Brain (organoid and tissue), 16 donors: ENCODE measurements at places on chromosomes 1 and 21.

- peak; percentile 56 for DNase-seq
Observed at GRCh38 chr1:184027826-184028695, 9.5 kb downstream of the COLGALT2 start.

- no peak for DNase-seq
Observed at GRCh38 chr1:204728045-204728444, 42.5 kb upstream of the LRRN2 start.

GRCh38 chr1:112460615-112461014, 48.1 kb upstream of the WNT2B start:
- DNase-seq: peak; percentile 15

- DNase-seq: peak; percentile 22
Observed at GRCh38 chr1:97837161-97837560, 83.7 kb downstream of the DPYD start.

GRCh38 chr21:45537746-45538291, 4.4 kb downstream of the SLC19A1 start:
- no peak for DNase-seq

- no peak for DNase-seq
Observed at GRCh38 chr1:81512252-81513003, 288.3 kb upstream of the ADGRL2 start.

DNA sequence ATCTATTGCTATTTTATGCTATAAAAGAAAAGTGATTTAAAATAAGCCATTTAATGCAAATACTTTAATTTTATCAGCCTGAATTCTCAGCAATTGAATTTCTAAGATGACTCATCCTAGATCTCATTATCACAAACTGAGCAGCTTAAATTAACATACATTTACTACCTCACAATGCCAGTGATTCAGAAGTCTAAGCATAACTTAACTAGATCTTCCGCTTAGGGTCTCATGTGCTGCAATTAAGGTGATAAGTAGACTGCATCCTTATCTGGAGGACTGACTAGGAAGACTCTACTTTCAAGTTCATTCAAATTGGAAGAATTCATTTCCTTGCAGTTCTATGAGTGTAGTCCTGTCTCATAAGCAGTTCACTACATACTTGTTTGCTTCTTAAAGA, 286.6 kb downstream of the COL11A1 start:
- no peak for DNase-seq

GRCh38 chr1:174191349-174191862, 32.1 kb downstream of the RABGAP1L start:
- DNase-seq: no peak

- DNase-seq: no peak
Observed at GRCh38 chr1:229570891-229571516, 12.5 kb upstream of the ABCB10 start.

DNA sequence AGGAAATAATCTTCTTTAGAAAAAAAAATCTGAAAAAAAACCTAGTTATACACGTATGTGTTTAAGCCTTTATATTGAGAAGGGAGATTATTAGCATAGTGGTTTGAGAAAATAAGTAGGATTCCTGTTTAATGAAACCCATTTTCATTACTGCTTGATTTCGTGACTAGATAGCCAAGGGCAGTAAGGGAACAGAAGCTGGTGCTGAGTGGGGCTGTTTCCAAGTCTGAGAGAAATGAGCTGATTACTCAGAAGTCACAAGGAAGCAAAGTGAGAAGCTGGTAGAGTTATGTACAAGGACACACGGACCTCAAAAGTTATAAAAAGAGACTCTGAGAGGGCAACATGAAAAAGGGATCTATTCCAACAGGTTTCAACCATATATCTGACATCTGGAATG, 256.5 kb downstream of the TTLL7 start:
- no peak for DNase-seq

DNA sequence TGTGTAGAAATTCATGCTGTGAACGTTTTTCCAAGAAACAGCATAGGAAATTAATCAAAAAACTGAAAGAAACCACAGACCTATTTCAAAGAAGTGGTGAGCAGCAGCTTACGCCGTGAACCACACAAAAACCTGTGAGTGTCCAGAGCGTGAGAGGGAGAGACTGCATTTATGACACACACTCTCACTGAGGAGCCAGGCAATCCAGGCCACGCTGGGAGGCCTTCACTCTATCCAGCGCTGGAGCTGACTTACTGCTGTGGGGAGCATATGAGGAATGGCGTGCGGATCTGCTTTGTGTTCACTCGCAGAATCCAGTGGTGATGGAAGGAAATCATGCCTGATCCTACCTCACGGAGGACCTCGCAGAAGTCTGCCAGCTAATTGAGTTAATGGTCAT, 12.7 kb downstream of the ADAMTS1 start:
- DNase-seq: no peak

- DNase-seq: no peak
Observed at GRCh38 chr1:226806988-226807387, 63.4 kb upstream of the PSEN2 start.

DNA sequence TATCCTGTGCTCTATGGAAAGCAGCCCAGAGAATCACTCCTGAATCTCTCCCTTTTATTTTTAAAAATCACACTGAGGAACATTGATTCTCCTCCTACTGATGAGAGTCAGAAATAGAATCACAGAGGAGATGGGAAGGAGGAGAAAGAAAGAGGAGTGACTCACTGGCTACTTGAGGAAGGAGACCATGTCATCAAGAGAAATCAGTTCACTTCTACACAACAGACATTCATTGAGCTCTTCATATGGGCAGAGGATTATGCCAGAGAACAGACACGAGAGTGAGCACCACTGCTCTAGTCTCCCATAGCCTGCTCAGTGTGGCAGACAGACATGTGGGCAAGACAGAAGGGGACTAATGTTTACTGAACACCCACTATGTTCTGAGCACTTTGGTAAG, 44.2 kb downstream of the RAB3B start:
- no peak for DNase-seq

GRCh38 chr1:119715542-119715941, 3.8 kb downstream of the PHGDH start:
- DNase-seq: peak; percentile 31

- DNase-seq: no peak
Observed at GRCh38 chr1:113353580-113353979, 36.7 kb upstream of the MAGI3 start.

DNA sequence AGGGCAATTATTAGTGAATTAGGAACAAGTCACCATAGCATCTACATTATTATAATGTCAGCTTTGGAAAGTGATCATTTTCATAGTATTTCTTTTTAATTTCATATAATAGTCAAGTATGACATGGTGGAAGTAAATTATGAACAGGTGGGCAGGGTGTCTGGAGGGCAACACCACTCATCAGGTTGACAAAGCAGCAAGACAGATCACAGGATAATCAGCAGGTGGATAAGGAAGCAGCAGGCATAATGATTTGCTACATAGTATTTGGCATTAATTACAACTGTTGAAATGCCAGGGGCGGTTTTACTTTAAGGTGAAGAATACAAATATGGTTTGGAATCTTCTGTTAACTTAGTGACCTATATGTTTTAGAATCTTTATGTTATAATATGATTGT, 1342.2 kb downstream of the PLA2G4A start:
- DNase-seq: peak; percentile 22

- peak; percentile 24 for DNase-seq
Observed at GRCh38 chr1:71885171-71885570, 397.2 kb downstream of the NEGR1 start.

GRCh38 chr21:14259747-14260146, 43.8 kb downstream of the RBM11 start:
- DNase-seq: peak; percentile 88

- no peak for DNase-seq
Observed at GRCh38 chr1:209761011-209761635, 5.3 kb downstream of the TRAF3IP3 start.
